ENCODE measurements at places on chromosomes 12 and 14. TPM values are rescaled to one million over a fixed set of nuclear protein-coding genes. Genes with fewer than 3 reads are reported as not detected.

KLHL33 gene
- total RNA-seq = 0.53 TPM

RIMBP2 gene
- not detected for total RNA-seq

SYT10 gene
- not detected for total RNA-seq

GYS2 gene
- 0.15 TPM for total RNA-seq

- no peak for DNase-seq
These were observed 68.7 kb downstream of the RFX4 start for GRCh38 chr12:106651552-106651951.

DNA sequence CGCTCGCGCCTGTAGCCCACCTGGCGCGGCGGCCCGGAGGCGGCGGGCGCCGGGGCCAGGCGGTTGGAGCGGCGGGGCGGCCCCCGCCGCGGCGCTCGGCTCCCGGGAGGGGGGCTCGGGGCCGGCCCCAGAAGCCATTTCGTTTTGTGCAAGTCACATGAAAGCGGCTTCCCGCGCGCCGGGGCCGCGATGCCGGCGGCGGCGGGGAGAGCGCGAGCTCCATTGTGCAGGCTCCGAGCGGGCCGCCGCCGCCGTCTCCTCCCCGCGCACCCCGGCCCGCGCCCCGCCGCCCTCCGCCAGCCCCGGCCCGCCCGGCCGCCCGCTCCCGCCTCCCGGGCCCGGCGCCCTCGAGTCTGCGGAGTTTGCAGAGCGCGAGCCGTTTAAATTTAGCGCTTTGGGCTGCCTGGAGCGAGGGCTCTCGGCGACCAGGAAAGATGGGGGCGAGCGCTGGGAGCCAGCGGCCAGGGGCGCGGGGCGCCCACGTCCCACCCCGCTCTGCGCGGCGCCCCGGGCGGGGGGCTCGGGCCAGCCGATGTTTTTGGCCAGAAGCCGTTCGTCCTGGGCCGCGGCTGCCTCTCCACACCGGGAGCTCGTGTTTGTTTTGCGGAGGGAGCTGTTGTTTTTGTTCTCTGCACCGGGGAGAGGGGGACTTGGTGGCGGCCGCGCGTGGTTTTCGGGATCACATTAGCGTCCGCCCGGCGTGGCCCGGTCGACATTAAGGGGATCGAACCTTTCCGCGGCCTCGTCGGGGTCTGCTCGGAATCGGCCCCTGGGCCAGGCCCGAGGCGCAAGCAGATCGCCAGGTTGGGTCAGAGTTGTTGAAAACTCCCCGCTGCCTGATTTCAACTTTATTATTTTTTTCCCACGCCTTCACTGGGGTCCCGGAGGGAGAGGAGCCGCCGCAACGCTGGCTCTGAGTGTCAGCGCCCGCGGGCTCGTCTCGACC lies 982 bp downstream of the BCL7A start:
- no peak for DNase-seq

DNA sequence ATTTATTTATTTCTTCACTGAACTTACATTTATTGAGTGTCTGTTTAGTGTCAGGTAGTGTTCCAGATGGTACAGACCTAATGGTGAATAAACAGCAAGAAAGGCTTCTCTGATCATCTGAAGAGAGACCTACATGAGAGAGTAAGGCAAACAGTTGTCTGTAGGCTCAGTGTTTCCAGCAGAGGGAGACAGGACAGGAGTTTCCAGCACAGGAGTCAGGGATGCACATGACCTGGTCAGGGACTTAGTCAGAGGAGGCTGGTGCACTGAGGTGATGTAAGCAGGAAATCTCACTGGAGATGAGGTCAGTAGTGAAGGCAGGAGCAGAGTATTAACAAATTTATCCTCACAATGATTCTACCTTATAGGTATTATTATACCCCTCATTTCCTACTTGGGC lies 233.2 kb downstream of the MDGA2 start:
- DNase-seq = no peak

DNA sequence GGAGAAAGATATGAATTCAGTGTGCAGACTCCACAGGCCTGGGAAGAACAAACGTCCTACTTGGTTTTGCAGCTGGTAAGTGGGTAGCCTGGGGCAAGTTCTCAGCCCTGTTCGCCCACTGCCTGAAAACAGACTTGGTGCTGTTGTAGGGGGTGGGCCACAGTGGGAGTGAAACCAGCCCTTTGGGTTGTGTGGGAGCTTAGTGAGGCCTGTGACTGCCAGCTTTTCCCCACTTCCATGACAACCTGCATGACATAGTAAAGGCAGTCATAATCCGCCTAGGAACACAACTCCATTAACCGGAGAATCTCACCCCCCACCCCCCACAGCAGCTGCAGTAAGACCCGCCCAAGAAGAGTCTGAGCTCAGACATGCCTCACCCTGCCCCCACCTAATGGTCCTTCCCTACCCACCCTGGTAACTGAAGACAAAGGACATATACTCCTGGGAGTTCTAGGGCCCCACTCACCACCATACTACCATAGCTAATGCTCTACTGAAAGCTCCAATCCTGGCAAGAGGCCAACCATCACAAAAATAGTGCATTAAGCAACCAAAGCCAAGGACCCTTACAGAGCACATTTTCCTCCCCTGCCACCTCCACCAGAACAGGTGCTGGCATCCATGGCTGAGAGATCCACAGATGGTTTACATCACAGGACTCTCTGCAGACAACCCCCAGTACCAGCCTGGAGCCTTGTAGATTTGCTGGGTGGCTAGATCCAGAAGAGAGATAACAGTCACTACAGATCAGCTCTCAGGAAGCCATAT lies 39.8 kb upstream of the LMNTD1 start:
- DNase-seq = no peak

DNA sequence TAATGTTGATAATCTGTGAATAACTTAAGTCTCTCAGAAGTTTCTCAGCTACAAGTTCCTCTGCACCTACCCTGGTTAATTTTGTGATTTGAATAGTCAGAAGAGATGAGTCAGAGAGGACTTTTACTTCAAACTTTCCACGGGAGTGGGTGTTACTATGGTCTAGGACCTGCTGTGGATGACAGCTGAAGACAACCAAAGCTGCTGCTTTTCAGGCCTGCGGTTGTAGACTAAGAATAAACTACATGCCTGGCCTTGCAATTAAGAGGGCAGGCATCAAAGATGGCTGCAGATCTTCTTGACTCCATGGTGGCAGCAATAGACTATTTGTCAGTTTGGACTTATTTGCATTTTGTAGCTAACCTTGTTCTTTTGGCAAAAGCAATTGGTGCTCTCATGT lies 227.1 kb upstream of the KRR1 start:
- DNase-seq = no peak

DNA sequence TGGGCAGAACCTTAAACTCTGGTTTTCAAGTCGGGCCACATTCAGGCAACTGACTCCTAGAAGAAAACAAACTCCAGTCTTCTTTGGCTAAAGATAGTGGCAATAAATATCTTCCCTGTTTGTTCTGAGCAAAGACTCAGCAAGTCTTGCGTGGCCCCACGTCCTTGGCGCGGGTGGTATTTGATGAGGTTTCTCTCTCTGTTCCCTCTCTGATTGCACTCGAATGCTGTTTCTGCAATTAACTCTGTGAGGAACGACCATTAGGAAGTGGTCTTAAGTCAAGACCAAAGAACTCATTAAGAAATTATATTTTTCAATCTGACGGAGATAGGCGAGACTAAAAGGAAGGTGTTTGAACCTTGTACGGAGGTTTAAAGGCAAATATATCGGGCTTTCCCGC lies 177.6 kb downstream of the TMEM132C start:
- no peak for DNase-seq

DNA sequence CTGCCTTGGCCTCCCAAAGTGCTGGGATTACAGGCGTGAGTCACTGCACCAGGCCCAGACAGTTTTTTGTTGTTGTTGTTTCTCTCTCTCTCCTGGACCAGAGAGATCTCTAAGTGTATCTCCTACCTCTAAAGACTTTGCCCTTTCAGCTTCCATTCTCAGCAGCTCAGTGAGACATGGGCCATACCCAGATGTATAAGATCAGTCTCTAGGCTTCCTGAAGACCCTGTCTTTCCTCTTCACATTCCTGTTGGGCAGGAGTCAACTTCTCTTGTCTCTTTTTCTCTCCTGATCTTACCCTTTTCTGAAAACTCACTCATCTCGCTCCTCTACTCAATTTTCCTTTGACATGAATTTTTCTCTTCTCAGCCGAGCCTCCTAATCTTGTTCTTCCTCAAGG lies 42.0 kb downstream of the KCNK13 start:
- DNase-seq = no peak

DNA sequence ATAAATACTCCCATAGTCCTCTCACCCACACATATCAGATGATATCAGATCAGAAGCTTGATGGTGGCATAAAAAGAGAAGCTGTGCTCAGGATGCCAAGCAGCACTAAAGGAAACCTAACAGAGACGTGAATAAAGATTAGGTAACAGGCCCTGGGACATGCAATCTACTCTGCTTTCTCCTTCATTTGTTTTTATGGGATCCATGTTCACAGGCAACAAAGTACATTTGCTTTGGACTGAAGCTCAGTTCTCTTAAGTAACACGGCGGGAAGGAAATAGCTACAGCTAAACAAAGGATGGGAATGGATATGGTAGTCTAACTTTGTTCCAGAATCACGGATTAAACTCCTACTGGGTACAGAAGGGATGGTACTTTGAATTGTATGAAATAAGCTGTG lies 119.5 kb downstream of the TTC7B start:
- DNase-seq = no peak

- no peak for DNase-seq
These were observed 15.1 kb downstream of the PIGH start for GRCh38 chr14:67584978-67585377.

DNA sequence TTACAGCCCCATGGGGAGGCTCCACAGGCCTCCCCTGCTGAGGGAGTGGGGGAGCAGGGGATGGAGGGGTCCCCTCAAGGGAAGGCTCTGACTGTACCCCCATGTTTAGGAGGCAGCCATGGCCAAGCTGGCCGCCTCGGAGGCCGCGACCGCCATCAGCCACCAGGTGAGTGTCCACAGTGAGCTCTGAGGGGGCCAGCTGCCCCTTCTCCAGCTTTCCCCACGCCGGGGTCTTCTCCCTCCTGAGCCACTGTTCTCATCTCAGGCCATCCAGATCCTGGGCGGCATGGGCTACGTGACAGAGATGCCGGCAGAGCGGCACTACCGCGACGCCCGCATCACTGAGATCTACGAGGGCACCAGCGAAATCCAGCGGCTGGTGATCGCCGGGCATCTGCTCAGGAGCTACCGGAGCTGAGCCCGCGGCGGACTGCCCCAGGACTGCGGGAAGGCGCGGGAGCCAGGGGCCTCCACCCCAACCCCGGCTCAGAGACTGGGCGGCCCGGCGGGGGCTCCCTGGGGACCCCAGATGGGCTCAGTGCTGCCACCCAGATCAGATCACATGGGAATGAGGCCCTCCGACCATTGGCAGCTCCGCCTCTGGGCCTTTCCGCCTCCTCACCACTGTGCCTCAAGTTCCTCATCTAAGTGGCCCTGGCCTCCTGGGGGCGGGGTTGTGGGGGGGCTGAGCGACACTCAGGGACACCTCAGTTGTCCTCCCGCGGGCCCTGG lies 13.6 kb downstream of the ACADS start:
- DNase-seq = no peak

- no peak for DNase-seq
These were observed 93.1 kb upstream of the PKP2 start for GRCh38 chr12:32989705-32990104.

DNA sequence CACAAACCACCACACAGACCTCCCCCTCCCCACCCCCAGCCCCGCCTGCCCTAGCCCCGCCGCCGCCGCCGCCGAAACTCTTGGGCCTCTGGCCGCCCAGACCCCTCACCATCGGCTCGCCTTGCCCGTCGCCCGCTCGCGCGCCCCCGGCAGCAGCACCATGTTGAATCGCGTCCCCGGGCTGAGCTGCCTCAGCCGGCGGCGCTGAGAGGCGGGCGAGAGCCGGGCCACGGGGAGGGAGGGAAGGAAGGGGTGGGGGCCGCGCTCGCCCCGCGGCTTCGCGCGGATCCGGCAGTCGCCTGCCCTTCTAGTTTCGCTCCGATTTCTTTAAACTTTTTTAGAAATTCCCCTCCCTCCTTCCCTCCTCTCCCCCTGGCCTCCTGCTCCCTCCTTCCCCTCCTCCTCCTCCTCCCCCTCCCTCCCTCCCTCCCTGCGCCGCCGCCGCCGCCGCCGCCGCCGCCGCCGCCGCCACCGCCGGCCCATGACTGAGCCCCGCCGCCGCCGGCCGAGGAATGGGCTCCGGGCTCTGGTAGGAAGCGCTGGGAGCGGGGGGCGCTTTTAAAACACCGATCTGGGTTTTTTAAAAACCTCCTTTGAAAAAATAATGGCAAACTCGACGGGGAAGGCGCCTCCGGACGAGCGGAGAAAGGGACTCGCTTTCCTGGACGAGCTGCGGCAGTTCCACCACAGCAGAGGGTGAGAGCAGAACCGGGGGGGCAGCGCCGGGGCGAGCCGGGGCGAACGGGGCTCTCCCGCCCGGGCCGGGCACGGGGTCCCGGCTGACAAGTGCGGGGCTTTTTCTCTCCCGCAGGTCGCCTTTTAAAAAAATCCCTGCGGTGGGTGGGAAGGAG lies at the start of gene ARID2:
Gene ARID2 (plus strand): TSS at position 474 of the 851 bp plus-strand sequence. CDS start 131 bp downstream, at position 605.
- DNase-seq = peak; percentile 70

- DNase-seq = no peak
These were observed 21.4 kb downstream of the ACVR1B start for GRCh38 chr12:51972849-51973273.

DNA sequence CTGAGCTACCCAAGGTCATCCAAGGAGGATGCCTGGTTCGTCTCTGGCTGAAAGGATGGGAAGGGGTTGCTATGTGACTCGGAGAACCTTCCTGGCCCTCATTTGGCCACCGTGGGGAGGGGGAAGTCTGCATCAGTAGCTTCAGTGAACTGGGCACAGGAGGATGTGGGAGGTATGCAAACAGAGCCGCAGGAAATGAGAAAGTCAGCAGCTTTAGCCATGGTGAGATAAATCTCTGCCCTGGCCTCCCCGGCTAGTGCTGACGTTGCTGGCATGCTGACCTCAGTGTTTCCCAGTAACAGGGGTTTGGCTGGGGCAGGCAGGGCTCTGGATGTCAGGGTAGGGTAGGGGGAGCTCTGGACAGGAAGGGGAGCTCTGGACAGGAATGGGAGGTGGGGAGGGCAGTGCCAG lies 2.3 kb upstream of the CEBPE start:
- DNase-seq = no peak

- DNase-seq = no peak
These were observed 126.1 kb downstream of the SMOC1 start for GRCh38 chr14:70005281-70005805.

DNA sequence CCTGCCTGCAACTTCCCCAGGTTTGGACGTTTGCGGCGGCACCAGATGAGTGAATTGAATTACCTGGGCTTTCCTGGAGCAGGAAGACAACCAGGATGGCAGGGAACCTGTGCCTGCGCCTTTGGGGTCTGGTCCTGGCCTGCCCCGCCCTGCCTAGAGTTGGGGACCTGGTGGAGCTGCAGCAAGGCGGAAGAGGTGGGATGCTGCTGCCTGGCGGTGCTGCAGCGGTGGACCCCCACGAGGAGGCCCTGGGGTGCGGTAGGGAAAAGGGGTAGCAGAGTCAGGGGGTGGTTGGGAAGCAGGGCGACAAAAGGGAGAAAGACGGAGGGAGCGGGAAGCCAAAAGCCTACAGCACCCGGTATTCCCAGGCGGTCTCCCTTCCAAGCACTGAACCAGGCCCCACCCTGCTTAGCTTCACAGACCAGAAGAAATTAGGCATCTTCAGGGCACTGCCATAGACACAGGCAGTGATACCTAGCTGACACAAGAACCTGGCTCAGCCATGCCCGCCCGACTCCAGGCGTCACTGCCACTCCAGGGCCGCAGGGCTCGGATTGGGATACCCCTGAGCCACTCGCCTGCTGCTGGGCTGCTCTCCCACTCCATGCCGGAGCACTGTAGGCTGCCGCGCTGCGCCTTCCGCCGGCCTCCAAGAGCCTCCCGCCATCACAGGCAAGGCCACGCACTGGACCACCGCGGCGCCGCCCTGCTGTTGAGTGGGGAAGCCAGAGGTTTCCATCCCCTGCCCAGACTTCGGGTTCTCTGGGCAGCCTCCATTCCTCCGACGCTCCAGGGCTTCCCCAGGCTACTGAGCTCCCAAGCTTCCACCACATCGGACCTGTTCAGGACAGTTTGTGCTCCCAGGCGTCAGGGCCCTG lies 155.2 kb upstream of the ALG10B start:
- no peak for DNase-seq

Data from heart right ventricle (tissue), 16 donors.